ENCODE measurements at places on chromosomes 13 and 19.

DNA sequence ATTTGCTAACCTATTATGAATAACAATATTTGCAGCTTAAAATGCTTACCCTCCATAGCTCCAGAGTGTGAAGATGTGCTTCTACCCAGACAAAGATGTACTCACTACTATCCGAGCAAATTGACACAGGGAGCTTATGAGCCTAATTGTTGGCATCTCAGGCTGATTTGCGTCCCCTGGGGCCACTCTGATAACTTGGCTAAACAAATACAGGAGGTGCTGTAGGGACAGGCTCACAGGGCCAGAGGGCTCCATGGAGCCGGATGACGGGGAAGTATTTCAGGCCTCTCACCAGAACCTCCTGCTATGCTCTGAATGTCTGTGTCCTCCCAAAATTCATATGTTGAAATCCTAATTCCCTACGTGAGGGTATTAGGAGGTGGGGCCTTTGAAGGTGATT lies 26.7 kb upstream of the C19orf12 start:
- DNase-seq, result no peak

- no peak for DNase-seq
Measured at GRCh38 chr13:110697842-110698241, 8.1 kb downstream of the CARS2 start.

GRCh38 chr19:35301961-35302360 lies 10.0 kb downstream of the MAG start:
- DNase-seq, result no peak

DNA sequence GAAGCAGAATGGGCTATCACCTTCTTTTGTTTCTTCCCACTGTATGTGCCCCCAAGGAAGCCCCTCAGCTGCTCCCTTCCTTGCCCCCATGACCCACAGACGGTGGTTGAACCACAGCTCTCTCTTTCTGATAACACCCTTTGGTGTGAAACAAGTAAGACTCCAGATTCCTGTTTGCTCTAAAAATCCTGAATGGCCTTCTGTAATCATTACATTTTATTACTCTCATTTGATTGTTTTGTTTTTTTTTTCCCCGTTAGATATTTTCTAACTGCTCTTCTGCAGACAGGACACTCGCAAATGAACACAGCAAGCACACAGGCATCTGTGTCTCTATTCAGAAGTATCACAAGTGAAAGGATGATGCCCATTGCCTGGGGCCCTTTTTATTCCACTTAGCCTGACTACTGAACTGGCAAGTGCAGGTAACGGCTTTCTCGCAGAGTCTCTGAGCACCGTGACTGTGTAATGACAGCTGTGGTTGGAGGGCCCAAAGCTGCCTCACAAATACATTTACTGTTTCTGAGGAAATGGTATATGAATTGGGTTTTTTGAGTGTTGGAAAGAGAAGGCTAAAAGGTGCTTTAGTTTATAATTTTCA lies 59.3 kb downstream of the OXGR1 start:
- no peak for DNase-seq

DNA sequence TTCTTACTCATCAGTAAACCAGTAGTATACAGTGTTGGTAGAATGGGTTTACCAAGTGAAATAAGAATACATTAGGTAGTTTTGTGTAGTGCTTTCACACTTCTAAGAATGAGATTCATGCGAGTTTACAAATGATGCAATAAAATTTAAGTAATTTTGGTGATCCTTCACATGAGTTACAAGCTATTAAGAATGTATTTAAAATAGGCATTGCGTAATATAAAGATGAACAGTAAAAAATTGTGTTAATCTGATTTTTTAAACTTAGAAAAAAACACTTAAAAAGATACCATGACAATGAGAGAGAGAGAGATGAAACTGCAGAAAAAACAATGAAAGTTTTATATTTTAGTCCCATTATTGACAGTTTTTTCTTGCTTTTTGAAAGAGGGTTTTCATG lies 570.5 kb downstream of the SLITRK6 start:
- no peak for DNase-seq
